Kidney (tissue), 22 donors: ENCODE measurements at places on chromosomes 5 and 9. TPM values are rescaled to one million over a fixed set of nuclear protein-coding genes. Genes with fewer than 3 reads are reported as not detected.

The PCDHGB1 gene
- 2.9 TPM for total RNA-seq

The GRM6 gene
- not detected for total RNA-seq

The RASGRF2 gene
- total RNA-seq, result 14.7 TPM

The NTNG2 gene
- 2.2 TPM for total RNA-seq

The PRUNE2 gene
- 65.1 TPM for total RNA-seq

The PDGFRB gene
- 104 TPM for total RNA-seq

The CCDC171 gene
- total RNA-seq, result 5.1 TPM

The KIF12 gene
- total RNA-seq, result 202 TPM

The BARX1 gene
- not detected for total RNA-seq

The NTRK2 gene
- 41.2 TPM for total RNA-seq

The SPATA31E1 gene
- not detected for total RNA-seq

- no peak for DNase-seq
These were observed 16.6 kb downstream of the FAT2 start for GRCh38 chr5:151574444-151574996.

GRCh38 chr5:107553117-107553555, 117.6 kb downstream of the EFNA5 start:
- no peak for DNase-seq

- DNase-seq, result no peak
These were observed 357.1 kb downstream of the TRIM32 start for GRCh38 chr9:117044241-117044640.

GRCh38 chr5:113283558-113283957, 151.2 kb downstream of the TSSK1B start:
- no peak for DNase-seq

- DNase-seq, result no peak
These were observed 24.0 kb upstream of the CARTPT start for GRCh38 chr5:71695071-71695470.

DNA sequence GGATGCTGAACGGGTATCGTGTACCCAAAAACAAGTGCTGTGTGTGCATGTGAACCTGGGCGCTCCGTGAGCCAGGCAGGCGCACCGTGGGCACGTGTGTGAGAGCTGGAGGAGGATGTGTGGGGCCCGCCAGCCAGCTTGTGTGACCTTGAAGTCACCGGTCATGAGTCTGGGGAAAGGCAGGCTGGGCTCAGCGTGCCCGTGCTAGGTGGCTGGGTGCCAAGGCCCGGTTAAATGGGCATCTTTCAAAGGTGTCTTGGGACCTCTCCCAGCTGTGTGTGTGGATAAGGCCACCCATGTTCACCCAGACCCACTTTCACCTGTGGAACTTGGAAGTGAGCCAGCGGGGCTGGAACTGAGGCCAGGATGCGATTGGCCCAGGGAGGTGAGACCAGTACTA, 3.4 kb downstream of the KCNT1 start:
- DNase-seq, result no peak

GRCh38 chr5:33182986-33183385, 257.8 kb upstream of the TARS1 start:
- no peak for DNase-seq

GRCh38 chr5:34684281-34684979, 28.3 kb downstream of the RAI14 start:
- DNase-seq, result peak; percentile 92

GRCh38 chr9:132160802-132161742, 786 bp upstream of the NTNG2 start:
- DNase-seq, result peak; percentile 46

DNA sequence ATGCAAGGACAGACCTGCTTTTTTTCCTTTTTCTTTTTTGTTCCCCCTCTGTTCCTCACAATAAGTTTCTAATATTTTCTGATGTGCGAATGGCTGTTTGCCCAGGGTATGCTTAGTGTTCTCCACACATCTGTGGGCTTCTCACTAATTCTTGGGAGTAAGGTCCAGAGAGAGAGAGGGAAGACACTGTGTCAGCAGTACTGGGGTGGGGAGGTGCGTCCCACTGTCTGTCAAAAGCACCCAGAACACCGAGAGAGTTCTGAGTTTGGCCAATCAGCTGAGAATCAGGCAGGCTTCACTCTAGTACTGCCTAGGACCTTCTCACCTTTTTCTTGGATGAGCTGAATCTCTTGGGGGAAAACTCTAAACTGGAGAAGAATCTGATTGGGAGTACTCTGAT, 61.8 kb downstream of the ELL2 start:
- no peak for DNase-seq

GRCh38 chr5:103600086-103600485, 37.5 kb upstream of the NUDT12 start:
- DNase-seq, result no peak

- peak; percentile 55 for DNase-seq
These were observed 137.8 kb downstream of the CEP120 start for GRCh38 chr5:123285122-123286023.

- no peak for DNase-seq
These were observed 110.1 kb downstream of the WNK2 start for GRCh38 chr9:93294011-93294410.

DNA sequence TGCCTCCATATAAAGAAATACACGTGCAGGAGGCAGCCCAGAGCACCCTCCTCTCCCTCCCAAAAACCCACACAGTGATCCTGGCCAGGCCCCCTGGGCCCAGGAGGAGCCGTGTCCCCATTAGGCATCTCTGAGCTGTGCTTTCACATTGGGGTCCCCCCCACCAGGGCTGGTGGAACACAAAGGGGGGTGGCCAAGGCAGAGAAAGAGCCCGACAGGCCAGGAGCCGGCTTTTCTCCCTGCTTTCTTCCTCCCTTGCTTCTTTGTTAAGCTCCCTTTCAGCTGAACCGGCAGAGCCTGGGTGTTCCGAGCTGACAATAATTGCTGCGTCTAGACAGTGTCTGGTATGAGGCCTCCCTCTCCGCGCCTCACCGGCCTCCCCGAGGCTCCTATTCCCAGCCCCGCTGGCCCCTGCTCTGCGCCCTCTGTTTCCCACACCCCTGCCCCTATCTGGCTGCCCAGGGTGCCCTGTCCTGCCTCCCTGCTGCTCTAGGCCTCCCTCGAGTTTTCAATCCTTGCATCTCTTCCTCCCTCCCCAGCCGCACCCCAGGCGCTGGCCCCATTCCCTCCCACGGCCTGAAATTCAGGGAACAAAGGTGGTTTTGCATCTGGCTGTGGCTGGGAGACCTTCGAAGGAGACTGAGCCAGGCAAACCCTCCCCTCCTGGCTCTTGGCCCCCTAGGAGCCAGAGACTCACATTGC, 120.6 kb downstream of the C9orf50 start:
- DNase-seq, result peak; percentile 67

- no peak for DNase-seq
These were observed 103.5 kb downstream of the NPR3 start for GRCh38 chr5:32814620-32815019.
